ENCODE measurements at places on chromosomes 1 and 21.

GRCh38 chr1:116471241-116471640 lies 98.2 kb downstream of the ATP1A1 start:
- no peak for DNase-seq

- DNase-seq, result no peak
Measured at GRCh38 chr1:200317236-200317635, 92.6 kb downstream of the ZNF281 start.

GRCh38 chr1:236124965-236125364 lies 17.4 kb upstream of the GPR137B start:
- DNase-seq, result no peak

GRCh38 chr1:25731626-25732370 lies 68.2 kb upstream of the SELENON start:
- DNase-seq, result no peak

GRCh38 chr1:32540605-32541004 lies 1.4 kb downstream of the ZBTB8A start:
- no peak for DNase-seq

DNA sequence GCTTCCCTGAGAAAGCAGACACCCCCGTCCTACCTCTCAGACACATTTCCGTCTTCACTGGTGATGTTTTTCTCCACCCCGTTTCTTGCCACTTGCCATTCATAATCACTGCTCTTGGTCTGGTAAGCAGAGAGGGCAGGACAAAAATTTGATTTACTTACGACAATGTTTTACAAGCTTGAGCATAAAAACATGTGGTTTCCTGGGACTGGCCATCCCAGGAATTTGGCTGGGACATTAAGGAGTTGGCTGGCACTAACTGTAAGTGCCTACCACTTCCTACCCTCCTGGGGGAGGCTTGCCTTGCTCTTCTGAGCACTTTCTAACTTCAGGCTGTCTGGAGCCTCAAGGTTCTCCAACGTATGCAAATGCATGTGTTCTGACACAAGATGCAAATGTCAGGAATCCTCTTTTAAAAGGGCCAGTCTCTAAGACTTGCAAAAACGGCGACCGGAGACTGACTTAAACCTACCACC lies 24.2 kb downstream of the ZBTB18 start:
- DNase-seq, result no peak
